G401 (cell line): ENCODE measurements at places on chromosomes 12 and 14. TPM values are rescaled to one million over a fixed set of nuclear protein-coding genes. Genes with fewer than 3 reads are reported as not detected.

The SRRM4 gene
- total RNA-seq, result not detected in 2 replicates

DNA sequence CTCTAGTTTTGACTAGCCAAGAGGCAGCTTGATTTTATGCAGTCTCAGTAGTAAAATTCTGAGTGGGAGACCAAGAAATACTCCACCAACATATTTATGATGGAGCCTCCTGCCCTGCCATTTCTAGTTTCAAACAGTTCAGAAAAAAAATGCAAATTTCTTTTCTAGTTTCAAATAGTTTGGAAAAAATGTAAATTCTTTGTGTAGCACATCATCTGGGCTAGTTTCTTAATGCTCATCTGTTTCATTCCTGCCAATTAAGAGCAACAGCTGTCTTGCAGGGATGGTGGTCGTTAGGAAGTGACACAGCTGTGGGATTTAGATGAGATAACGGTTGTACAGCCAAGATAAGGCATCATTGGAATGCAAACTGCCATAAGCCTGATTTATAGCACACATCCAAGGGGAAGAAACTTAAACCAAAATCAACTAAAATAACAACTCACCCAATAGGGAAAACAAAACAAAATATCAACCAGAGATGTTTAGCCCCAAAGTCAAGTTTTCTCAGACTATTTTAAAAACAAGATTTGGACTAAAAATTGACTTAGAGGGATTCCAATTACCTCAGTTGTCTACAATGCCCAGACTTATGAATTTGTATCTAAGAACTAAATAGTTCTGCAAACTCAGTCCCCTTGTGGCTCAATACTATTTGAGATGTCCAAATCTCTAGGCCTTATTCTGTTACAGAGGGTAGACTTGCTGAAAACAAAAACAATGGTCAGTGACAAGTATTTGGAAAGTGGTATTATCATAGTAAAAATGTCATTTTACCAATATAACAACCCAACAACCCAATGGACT is 291.3 kb upstream of the ATP2B1 start:
- DNase-seq, result no peak

DNA sequence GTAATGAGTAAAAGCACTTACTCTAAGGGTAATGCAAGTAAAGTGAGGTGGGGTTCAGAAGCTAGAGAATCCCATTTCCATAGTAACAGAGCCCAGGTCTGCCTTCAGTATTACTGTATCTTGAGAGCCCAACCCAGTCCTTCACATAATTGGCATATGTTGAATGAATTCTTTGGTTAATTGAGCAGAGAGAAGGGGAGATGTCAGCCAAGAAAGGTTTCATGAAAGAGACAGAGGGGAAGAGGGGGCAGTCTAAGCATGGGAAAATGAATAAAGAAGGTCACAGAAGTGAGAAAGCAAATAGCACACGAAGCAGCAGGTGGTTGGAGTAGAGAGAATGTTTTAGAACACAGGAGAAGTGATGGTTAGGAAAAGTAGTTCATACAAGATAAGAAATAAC is 371.1 kb downstream of the SEC23A start:
- DNase-seq, result no peak

The APOF gene
- total RNA-seq, result not detected in 2 replicates

The PIP4P1 gene
- total RNA-seq, result 37.8 and 40.4 TPM in 2 replicates

DNA sequence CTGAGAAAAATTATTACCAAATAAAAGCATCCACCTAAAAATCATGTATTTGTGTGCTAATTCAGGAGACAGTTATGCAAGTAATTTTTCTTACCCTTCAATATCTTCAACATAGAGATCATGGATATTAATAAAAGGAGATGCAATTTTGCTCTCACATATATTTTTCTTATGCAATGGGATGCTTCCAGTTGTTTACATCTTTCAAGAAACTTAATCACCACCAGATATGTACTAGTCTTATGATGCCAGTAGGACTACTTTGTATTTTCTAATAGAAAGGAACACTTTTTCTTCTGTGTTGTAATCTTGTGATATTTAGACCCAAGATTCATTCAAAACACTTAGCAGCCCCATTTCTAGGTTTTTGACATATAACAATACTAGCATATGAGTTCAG is 107.6 kb downstream of the NAV3 start:
- DNase-seq, result no peak

The CLEC1B gene
- not detected in 2 replicates for total RNA-seq
